ENCODE measurements at places on chromosomes 5 and 9.

DNA sequence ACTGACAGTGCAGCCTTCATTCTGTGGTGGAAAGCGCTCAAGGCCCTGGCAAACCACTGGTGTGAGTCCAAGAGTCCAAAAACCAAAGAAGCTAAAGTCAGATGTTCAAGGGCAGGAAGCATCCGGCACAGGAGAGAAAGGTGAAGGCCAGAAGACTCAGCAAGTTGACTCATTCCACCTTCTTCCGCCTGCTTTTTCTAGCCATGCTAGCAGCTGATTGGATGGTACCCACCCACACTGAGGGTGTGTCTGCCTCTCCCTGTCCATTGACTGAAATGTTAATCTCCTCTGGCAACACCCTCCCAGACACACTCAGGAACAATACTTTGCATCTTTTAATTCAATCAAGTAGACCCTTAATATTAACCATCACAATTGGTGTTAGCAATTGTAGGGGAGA lies 296.1 kb downstream of the NDUFS4 start:
- no peak for DNase-seq

DNA sequence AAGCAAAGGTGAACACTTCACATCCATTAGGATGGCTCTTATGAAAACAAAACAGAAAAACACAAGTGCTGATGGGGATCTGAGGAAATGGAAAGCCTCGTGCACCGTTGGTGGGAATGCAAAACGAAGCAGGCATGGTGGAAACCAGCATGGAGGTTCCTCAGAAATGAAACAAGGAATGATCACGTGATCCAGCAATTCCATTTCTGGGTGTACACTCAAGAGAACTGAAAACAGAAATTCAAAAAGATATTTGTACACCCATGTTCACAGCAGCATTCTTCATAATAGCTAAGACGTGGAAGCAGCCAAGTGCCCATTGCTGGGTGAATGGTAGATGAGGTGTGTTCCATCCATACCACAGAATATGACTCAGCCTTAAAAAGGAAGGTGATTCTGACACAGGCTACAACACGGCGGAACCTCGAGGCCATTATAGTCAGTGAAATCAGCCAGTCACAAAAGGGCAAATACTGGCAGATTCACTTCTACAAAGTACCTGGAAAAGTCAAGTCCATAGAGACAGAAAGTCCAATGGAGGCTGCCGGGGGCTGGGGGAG lies 87.2 kb upstream of the RAPGEF1 start:
- no peak for DNase-seq

DNA sequence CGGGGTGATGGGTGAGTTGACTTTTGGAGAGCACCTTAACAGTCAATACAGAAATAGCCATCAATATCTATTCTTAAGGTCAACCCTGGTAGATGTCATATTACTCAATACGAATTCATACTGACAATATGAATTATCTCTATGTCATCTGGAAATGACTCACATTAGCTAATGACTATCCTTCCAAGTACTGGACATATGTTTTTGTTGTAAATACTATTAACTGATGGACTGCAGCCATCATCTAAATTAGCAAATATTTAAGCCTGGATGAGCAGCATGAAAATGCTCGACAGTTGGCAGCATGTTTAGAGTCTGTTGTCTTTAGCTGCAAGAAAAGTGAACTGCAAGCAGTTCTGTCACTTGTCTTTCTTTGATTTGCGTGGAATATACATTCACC lies 19.6 kb upstream of the ISOC1 start:
- no peak for DNase-seq

DNA sequence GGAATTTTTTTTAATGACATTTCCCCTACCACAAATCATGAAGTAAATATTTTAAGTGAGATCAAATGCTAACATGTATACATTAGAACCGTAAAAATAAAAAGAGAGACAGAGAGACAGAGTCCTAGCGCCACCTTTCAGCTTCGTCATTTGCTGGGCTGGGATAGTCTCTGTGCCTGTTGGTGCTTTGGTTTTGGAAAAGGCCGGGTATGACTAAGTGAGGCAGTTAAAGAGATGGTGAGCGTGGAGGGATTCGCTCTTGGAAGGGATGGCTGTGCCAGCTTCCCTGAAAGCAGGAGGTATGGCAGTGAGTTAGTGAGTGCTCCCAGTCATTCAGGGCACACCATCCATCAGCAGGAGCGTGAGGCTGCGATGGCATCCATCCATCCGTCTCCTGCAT lies 729.6 kb upstream of the WWC1 start:
- no peak for DNase-seq

- no peak for DNase-seq
These were observed 151.6 kb upstream of the KLF9 start for GRCh38 chr9:70566066-70566465.

- no peak for DNase-seq
These were observed 23.5 kb upstream of the ENHO start for GRCh38 chr9:34546102-34546833.

- DNase-seq = no peak
These were observed 427.6 kb downstream of the SPOCK1 start for GRCh38 chr5:137071526-137071925.

- no peak for DNase-seq
These were observed 287.8 kb upstream of the ISL1 start for GRCh38 chr5:51095486-51095885.

DNA sequence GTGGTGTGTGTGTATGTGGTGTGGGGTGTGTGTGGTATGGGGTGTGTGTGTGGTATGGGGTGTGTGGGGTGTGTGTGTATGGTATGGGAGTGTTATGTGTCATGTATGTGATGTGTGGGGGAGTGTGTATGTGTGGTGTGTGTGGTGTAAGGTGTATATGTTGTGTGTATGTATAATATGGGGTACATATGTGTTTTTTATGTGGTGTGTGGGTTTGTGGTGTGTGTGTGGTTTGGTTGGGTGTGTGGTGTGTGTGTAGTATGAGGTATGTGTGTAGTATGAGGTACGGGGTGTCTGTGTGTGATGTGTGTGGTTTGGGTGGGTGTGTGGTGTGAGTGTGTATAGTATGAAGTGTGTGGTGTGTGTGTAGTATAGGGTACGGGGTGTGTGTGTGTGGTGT lies 11.4 kb downstream of the ECSCR start:
- DNase-seq = no peak

DNA sequence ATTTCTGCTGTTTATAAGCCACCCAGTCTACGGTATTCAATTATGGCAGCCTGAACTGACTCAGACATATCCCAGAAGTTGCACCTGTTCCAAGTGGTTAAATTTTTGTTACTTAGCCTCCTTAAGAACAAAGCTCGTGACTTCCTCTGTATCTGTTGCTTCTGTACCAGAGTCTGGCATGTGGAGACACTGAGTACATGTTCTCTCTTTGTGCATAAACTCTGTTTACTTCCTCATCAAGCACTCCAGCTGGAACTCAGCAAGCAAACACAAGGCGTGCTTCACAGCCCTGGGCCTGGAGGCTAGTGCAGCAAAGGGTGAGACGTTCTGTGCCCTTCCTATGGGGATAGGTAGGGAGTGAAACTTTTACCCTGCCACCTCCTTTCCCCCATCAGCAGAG lies 19.0 kb downstream of the C9orf152 start:
- no peak for DNase-seq

DNA sequence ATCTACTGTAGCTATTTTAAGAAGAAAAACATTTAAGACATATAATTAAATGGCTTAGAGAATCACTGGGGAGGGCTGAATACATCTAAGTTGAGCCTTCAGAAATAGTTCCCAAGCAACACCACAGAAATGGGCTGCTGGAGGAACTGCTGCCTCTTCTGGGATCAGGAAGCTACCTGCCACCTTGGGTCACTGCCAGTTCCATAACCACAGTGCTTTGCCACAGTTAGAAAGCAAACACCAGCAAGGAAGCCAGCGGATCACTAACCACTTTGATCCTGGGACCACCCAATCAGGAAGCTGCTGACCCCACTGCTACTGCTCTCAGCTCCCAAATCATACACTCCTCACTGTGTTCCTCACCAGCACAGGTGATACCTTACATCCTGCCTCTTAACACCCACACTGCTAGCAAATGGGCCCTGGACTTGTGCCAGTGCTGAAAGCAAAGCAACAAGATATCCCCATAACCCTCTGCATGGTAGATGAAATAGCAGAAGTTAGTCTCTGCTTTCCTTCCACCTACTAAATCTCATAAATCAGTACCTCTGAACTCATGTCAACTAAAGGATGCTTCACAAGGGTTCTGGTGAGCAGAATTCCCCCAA lies 346.9 kb downstream of the DEPDC1B start:
- no peak for DNase-seq

DNA sequence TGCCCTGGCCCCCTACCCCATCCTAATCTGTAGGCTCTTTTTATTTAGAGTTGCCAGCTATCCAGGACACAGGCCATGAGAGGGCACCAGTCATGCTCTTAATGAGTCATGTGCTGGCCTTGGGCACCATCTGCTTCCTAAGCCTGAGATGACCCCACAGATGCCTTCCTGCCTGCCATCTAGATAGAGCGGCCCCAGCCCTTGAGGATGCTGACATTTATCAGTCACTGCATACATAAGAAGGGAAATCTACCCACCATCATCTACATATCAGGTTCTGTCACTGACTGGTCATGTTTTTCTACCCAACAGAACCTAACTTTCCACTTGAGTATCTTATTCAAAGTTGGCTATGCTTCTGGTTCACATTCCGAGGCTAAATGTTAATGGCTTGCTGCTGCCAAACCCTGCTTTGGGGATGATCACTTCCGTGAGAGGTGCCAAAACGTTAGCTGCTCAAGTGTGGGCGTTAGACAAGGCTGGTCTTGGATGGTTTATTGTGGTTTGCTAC lies 49.9 kb upstream of the TTC23L start:
- no peak for DNase-seq

GRCh38 chr5:158451993-158452672 lies 593.2 kb upstream of the CLINT1 start:
- no peak for DNase-seq

GRCh38 chr9:23543419-23543818 lies 282.6 kb downstream of the ELAVL2 start:
- no peak for DNase-seq

GRCh38 chr9:110157823-110158664 lies 49.9 kb downstream of the C9orf152 start:
- DNase-seq = no peak

- DNase-seq = no peak
These were observed 88.9 kb downstream of the EBF1 start for GRCh38 chr5:159010661-159011442.

DNA sequence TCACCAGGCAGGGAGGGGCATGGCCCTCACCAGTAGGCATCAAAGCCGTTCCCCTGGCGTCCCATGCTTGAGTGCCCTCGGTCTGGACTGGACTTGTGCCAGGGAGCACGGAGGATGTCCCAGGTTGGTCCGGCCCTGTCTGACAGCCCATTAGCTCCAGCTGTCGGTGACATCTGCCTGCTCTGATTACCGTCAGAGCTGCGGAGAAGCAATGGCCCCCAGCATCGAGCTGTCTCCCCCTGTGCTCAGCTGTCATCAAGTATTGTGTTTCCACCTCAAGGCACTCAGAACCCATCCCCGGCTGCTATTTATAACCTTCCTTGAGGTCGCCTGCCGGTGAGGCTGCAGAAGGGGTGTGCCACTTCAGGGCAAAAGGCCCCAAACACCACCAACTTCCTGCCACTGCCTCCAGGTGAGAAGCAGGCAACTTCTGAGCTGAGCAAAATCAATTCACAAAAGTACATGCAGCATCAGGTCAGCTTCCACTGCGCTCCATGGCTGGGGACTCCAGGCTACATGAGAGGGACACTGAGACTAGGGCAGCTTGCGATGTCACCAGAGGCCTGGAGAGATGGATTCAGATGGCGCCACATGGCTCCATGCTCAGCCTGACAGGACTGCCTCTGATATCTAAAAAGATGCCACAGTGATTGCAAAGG lies 142.7 kb downstream of the C5orf15 start:
- DNase-seq = no peak

DNA sequence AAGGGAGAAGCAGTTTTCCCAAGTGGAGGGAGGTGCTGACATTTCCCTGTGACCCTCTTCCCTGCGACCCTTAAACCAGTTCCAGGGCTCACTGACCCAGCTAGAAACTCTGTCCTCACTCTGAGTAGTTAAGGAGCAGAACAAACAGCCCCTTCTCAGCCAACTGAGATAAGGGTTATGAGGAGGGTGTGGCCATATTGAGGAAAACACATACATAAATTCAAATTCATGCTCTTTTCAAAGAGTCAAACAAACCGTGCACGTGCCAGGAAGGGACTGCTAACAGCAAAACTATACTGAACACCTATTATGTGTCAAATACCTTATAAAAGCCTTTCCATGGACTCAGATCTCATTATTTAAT lies 4.9 kb upstream of the AKNA start:
- DNase-seq = no peak

GRCh38 chr5:103333376-103333775 lies 74.8 kb downstream of the MACIR start:
- DNase-seq = no peak

DNA sequence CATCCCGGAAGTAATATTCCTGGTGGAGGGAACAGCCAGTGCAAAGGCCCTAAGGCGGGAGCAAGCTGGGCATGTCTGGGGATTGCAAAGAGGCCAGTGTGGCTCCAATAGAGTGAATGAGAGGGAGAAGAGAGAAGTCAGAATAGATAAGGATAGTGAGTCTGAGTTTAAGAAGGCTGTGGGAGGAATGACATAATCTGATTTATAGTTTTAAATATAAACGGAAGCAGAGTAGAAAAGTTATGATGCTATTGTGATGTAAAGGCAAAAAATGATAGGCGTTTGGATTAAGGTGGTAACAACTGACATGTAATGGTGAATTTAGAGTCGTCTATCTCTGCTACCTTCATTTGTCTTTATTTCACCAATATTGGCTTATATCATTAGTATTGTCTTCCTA lies 351.0 kb downstream of the ARRDC3 start:
- no peak for DNase-seq

- no peak for DNase-seq
These were observed 817 bp downstream of the SLC6A19 start for GRCh38 chr5:1202026-1202797.

DNA sequence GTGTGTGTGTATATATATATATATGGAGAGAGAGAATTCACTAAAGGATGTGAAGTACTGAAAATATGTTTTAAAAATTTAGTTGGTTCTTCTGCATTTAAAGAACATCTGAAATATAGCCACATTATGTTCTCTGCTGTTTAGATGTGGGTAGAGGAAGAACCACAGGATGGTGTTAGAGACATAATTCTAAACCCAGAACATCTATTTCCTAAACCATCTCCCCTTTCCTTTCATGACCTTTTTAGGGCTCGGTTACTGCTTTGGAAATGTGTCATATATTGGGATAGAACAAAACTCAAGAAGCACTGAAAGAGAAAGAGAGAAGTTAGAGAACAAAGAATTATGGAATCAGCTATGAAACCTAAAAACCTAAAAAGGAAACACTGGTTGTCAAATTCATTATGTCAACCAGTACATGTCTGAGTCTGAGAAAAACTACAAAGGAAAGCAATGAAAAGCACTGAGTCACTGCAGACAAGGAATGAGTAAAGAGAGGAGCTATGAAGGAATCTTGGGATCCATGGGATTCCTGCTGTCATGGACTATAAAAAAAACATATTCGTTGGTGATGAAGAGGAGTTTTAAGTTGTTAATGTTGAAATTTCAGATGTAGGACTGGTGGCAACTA lies 28.4 kb downstream of the SLC12A2 start:
- peak; percentile 27 for DNase-seq

Measured in AG08396 (cell line).